ENCODE measurements at places on chromosomes 12 and 14. TPM values are rescaled to one million over a fixed set of nuclear protein-coding genes. Genes with fewer than 3 reads are reported as not detected.
A peak's percentile ranks its signal among the peaks of the same experiment; 100 is the strongest.

DNA sequence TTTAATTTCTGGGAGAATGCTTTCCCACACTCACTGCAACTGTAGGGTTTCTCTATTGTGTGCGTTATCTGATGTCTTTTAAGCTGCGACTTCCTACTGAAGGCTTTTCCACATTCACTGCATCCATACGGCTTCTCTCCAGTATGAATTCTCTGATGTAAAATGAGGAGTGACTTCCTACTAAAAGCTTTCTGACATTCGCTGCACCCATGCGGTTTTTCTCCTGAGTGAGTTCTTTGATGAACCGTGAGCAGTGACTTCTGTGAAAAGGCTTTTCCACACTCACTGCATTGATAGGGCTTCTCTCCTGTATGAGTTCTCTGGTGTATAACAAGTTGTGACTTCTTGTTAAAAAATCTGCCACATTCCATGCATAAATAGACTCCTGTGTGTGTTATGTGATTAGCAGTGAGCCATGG lies 29.7 kb downstream of the ZNF605 start:
- peak; percentile 22 for DNase-seq
- peaks cover 21% of the 10 kb centered on the region for H3K36me3 ChIP-seq
- no peaks in the 10 kb centered on the region for H3K27me3 ChIP-seq
- H3K27ac ChIP-seq: no peak overlapping the region
- H3K4me1 ChIP-seq: no peaks in the 10 kb centered on the region

DNA sequence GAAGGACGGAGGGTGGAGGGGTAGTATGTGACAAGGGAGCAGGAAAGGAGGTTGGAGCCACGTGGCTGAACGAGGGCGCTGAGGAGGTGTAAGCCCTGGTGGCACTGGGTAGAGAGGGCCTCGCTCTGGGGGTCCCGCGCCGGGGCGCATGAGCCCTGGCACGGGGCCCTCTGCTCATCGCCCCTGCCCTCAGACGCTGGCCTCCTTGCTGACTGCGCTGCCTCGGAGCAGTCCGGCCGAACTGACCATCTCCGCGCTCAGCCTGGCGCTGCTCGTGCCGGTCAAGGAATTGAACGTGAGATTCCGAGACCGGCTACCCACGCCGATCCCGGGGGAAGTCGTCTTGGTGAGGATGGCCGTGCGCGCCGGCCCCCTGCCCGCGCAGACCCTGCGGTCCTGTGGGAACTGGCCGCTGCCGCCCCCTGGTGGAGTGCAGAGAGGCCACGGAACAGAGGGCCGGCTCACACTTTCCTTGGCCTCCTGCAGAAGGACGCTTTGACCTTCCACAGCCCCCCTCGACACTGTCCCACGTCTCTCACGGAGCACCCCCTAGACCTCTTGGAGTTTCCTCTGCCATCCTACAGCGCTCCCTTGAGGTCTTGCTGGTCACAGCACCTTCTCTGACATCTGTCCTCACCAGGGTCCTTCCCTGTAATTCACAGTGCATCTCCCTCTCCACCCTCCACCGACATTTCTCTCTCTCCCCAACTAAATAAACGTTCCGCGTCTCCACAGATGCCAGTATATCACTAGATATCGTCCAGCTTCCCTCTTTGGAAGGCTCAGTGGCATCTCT lies 10.5 kb downstream of the ARHGEF25 start:
- no peak for DNase-seq
- peaks cover 98% of the 10 kb centered on the region for H3K27me3 ChIP-seq

- H3K27me3 ChIP-seq: no peaks in the 10 kb centered on the region
- H3K36me3 ChIP-seq: peaks cover 8% of the 10 kb centered on the region
- H3K4me1 ChIP-seq: no peaks in the 10 kb centered on the region
- no peak overlapping the region for H3K27ac ChIP-seq
Observed at GRCh38 chr14:31070431-31070830, 44.3 kb upstream of the STRN3 start.

GRCh38 chr14:63515240-63515639 lies 27.9 kb downstream of the PPP2R5E start:
- H3K27me3 ChIP-seq: no peaks in the 10 kb centered on the region
- no peak for DNase-seq
- H3K36me3 ChIP-seq: no peaks in the 10 kb centered on the region
- H3K4me1 ChIP-seq: no peaks in the 10 kb centered on the region
- no peak overlapping the region for H3K27ac ChIP-seq

DNA sequence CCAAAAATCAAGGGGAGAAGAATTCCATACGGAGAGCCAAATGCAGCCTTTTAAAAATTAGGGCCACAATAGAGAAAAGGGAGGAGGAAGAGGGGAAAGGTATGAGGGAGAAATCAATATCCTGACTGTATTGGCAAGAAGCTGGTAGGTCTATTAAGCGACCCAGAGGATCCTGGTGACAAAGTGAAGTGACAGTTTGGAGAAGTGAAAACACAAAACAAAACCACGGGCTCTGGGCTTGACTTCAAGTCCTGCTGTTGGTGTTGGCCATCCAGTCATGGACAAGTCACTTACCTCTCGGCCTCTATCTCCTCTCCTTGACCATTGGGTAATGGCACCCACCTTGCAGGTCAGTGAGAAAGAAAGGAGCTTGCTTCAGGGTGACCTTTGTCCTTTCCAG lies 47.0 kb upstream of the KCNA5 start:
- H3K27me3 ChIP-seq: no peaks in the 10 kb centered on the region
- H3K27ac ChIP-seq: no peak overlapping the region
- H3K36me3 ChIP-seq: no peaks in the 10 kb centered on the region
- peaks cover 8% of the 10 kb centered on the region for H3K4me1 ChIP-seq

DNA sequence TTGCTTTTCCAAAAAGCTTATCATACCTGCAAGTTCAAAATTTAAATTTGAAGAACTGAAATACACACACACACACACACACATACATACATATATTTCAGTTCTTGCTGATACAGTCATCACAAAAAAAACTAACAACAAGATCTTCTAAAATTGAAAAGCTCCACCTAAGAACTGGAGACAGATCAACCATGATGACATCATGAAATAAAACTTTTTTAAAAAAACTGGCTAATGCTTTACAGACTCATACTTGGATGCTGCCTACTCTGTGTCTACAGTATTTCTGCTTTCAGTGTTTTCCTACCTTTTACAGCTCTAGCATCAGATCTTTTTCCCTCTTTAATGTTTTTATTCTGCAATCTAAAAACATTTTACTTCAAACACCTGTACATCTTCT lies 261.4 kb downstream of the DIO2 start:
- no peak for DNase-seq
- H3K4me3 ChIP-seq: no peak overlapping the region
- H3K4me1 ChIP-seq: no peaks in the 10 kb centered on the region
- no peak overlapping the region for H3K27ac ChIP-seq
- H3K36me3 ChIP-seq: no peaks in the 10 kb centered on the region
- H3K27me3 ChIP-seq: no peaks in the 10 kb centered on the region

DNA sequence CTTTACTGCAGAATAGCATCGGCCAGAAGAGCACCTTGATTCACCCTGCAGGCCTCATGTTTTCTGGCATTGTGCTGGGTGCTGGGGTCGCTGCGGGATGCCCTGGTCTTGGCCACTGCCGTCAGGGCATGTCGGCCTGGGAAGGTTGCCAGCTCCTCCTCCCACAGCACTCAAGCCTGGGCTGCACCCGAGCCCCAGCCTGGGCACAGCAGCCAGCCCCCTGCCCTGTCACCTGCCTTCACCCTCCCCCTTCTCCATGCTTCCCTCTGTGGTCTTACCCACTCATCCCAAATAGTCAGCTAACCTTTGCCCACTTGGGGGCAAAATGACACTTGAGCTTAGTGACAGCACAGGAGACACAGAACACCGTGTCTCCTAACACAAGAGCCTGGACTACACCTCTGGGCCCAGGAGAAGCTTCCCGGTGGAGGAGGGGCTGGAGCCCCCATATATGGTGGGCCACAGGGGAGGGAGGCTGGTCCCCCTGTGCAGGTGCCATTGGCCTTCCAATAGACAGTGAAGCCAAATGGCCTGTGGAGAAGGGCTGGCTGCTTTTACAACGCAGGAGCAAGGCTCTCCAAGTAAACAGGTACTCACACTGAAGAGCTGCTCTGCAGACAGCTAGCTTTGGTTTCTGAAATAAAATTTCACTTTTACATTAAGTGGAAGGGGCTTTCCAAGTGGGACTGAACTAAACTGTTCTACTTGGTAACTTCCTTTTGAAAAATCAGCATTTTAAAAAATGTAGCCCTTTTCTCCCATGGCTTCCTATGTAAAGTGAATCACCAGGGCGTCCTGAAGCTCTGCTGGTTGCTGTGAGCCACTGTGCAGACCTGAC lies 51.2 kb upstream of the AMN start:
- DNase-seq: no peak
- no peaks in the 10 kb centered on the region for H3K4me1 ChIP-seq
- H3K27me3 ChIP-seq: no peaks in the 10 kb centered on the region
- no peak overlapping the region for H3K27ac ChIP-seq
- H3K4me3 ChIP-seq: no peak overlapping the region

DNA sequence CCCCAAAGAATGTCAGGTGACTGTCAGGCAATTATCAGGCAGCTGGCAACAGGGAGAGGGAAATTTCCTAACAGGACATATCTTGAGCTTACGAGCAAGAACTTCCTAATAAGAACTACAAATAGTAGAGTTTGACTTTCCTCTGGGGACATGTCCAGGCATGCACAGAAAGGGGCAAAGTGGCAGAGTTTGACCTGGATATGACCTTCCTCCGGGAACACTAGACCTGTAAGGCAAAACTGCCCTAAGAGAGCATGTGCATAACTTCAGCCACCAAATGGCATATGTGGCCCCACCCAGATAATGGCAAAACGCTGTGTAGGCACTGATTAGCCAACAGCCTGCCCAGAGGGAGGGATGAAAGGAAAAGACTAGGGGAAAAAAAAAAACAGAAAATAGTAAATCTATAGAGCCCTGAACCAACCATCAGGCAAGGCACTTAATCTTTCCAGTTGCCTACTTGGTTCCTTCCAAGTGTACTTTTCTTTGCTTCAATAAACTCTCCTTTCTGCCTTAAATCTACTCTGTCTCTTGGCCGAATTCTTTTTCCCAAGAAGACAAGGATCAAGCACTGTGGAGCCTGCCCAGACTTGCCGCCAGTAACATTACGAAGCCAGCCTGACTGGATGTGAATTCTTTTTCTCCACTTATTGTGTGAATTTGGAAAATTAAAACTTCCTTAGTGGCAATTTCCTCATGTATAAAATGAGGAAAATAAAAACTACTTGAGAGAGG lies 164.1 kb downstream of the SPTSSA start:
- DNase-seq: no peak
- no peak overlapping the region for H3K27ac ChIP-seq
- no peak overlapping the region for H3K4me3 ChIP-seq
- H3K36me3 ChIP-seq: no peaks in the 10 kb centered on the region

- H3K27ac ChIP-seq: no peak overlapping the region
- H3K4me3 ChIP-seq: peak overlapping the region; percentile 86
- no peak for DNase-seq
- H3K36me3 ChIP-seq: no peaks in the 10 kb centered on the region
- peaks cover 9% of the 10 kb centered on the region for H3K4me1 ChIP-seq
Observed at GRCh38 chr12:113359133-113359938, 949 bp downstream of the PLBD2 start.

- no peaks in the 10 kb centered on the region for H3K4me1 ChIP-seq
- no peak overlapping the region for H3K4me3 ChIP-seq
- no peaks in the 10 kb centered on the region for H3K27me3 ChIP-seq
- no peak for DNase-seq
- no peaks in the 10 kb centered on the region for H3K36me3 ChIP-seq
- no peak overlapping the region for H3K27ac ChIP-seq
Observed at GRCh38 chr12:94898388-94898787, 105.1 kb downstream of the NDUFA12 start.

GRCh38 chr14:22715890-22716289 lies 50.6 kb upstream of the OXA1L start:
- no peaks in the 10 kb centered on the region for H3K27me3 ChIP-seq
- no peak overlapping the region for H3K27ac ChIP-seq
- H3K36me3 ChIP-seq: no peaks in the 10 kb centered on the region
- H3K4me1 ChIP-seq: no peaks in the 10 kb centered on the region
- no peak for DNase-seq
- H3K4me3 ChIP-seq: no peak overlapping the region

GRCh38 chr12:116773276-116773731 lies 35.2 kb downstream of the RNFT2 start:
- H3K4me3 ChIP-seq: no peak overlapping the region
- no peaks in the 10 kb centered on the region for H3K4me1 ChIP-seq
- peaks cover 2% of the 10 kb centered on the region for H3K36me3 ChIP-seq
- no peak overlapping the region for H3K27ac ChIP-seq
- H3K27me3 ChIP-seq: no peaks in the 10 kb centered on the region

- H3K27ac ChIP-seq: no peak overlapping the region
- H3K27me3 ChIP-seq: no peaks in the 10 kb centered on the region
- H3K36me3 ChIP-seq: no peaks in the 10 kb centered on the region
- H3K4me1 ChIP-seq: no peaks in the 10 kb centered on the region
- no peak overlapping the region for H3K4me3 ChIP-seq
- no peak for DNase-seq
Observed at GRCh38 chr14:103016071-103016470, 41.3 kb downstream of the CDC42BPB start.

GRCh38 chr14:99707420-99707819 lies 23.3 kb downstream of the CYP46A1 start:
- H3K4me3 ChIP-seq: no peak overlapping the region
- no peaks in the 10 kb centered on the region for H3K4me1 ChIP-seq
- DNase-seq: peak; percentile 31
- no peaks in the 10 kb centered on the region for H3K36me3 ChIP-seq
- no peaks in the 10 kb centered on the region for H3K27me3 ChIP-seq
- no peak overlapping the region for H3K27ac ChIP-seq

GRCh38 chr12:128079446-128079845 lies 187.5 kb upstream of the TMEM132C start:
- peaks cover 3% of the 10 kb centered on the region for H3K4me1 ChIP-seq
- H3K4me3 ChIP-seq: no peak overlapping the region
- H3K27me3 ChIP-seq: no peaks in the 10 kb centered on the region
- DNase-seq: no peak
- no peaks in the 10 kb centered on the region for H3K36me3 ChIP-seq
- no peak overlapping the region for H3K27ac ChIP-seq

DNA sequence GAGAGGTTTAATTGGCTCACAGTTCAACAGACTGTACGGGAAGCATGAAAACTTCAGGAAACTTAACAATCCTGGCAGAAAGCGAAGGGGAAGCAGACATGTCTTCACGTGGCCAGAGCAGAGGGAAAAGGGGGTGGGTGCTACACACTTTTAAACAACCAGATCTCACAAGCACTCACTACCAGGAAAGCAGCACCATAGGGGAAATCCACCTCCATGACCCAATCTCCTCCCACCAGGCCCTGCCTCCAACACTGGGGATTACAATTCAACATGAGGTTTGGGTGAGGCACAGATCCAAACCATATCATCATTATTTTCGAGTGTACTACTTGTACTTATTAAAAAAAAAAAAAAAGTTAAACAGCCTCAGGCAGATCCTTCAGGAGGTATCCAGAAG lies 29.9 kb downstream of the RXYLT1 start:
- DNase-seq: no peak
- no peak overlapping the region for H3K4me3 ChIP-seq
- H3K4me1 ChIP-seq: no peaks in the 10 kb centered on the region
- no peak overlapping the region for H3K27ac ChIP-seq
- H3K27me3 ChIP-seq: no peaks in the 10 kb centered on the region

- no peaks in the 10 kb centered on the region for H3K36me3 ChIP-seq
- DNase-seq: peak; percentile 30
- peaks cover 4% of the 10 kb centered on the region for H3K4me1 ChIP-seq
- no peaks in the 10 kb centered on the region for H3K27me3 ChIP-seq
Observed at GRCh38 chr12:131312793-131313545, 359.3 kb downstream of the ADGRD1 start.

Gene NEUROD4
- not detected for total RNA-seq

Gene FGF6
- total RNA-seq: not detected

Gene RILPL2
- total RNA-seq: 1.1 TPM

Gene NT5DC3
- 14.8 TPM for total RNA-seq

Gene SLC39A2
- total RNA-seq: 0.22 TPM

Gene SCN8A
- total RNA-seq: 10.7 TPM

Gene KERA
- not detected for total RNA-seq

Gene IAPP
- total RNA-seq: not detected

Gene NFE2
- total RNA-seq: 1.4 TPM

Gene SPIC
- total RNA-seq: not detected

Gene FOXG1
- 0.29 TPM for total RNA-seq

All from H1 (cell line).